ENCODE measurements at places on chromosomes 16 and 17.

DNA sequence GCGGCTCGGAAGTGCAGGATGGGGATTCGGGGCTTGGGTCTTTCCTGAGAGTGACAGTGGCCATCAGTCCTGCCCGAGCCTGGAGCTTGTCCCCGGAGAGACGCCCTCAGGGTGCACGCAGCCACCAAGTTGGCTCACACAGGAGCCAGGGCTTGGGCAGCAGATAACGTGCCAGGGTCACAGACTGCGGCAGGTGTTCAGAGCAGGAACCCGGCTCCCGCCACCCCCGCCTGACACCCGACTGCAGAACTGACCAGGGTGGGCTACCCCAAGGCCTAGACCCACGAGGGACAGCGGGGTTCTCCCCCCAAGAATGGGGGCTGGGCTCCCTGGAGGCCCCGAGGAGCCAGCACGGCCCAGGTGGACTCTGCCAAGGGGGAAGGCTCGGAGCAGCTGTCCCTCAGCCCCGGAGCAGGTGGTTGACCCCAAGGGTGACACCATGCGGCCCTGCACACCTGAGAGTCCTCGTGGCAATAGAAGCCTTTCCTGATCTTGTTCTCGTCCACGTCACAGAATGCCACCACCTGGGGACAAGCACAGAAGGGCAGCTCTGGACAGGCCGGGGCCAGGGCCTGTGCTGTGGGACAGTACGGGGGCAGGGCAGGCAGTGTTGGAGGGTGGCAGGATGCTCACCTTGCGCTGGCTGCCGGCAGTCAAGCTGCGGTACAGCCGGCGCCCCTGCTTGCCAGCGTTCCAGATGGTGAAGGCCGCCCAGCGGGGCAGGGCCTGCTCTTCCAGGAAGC is 117.1 kb upstream of the ZNF750 start:
- DNase-seq = no peak

DNA sequence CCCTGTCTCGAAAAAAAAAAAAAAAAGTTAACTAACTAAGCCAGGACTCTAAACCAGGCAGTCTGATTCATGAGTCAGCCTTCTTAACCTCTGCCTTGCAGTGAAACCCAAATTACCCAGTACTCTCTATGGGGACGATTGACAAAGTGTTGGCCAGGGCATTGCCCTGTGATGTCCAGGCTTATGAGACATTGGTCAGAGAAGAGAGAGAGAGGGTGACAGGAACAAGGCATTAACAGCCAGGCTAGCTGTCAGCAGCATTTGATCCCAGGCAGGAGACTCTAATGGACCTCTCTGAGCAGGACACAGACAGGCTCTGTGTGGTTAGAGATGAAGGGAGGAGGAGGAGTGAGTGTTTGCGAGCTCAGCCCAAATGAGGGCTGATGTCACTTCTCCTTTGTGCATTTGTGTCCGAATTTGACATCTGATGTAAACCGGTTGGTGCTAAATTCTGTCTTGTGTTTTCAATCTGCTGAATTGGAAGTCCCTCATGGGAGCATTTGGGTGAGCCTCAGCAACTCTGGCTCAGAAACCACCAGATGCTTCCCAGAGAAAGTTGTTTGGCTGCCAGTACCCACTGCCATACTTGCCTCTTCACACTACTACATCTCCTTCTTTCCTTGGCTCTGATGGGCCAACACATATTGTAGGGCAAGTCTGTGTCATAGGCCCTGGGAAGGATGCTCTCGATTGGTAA is 4.3 kb upstream of the MYL4 start:
- no peak for DNase-seq

DNA sequence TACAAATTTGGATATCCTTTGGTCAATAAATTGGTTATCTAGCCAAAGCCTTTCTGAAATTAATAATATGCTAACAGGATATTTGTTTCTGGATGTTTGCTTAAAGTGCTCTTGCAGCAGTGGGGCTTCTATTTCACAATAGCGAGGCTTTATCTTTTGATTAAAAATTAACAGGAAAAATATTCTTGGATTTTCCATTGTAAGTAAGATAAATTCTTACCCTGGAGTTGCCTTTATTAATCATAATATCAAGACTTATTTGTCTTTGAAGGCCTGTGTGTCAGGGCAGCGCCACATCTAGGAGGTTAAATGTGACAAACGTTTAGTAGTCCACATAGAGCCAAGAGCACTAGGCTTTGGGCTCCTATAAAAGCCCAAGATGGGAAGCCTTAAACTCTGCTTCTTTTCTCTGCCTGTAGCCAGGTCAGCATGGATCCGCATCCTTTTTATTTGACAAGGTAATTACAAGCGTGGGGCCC is 5.3 kb downstream of the TMEM97 start:
- no peak for DNase-seq

DNA sequence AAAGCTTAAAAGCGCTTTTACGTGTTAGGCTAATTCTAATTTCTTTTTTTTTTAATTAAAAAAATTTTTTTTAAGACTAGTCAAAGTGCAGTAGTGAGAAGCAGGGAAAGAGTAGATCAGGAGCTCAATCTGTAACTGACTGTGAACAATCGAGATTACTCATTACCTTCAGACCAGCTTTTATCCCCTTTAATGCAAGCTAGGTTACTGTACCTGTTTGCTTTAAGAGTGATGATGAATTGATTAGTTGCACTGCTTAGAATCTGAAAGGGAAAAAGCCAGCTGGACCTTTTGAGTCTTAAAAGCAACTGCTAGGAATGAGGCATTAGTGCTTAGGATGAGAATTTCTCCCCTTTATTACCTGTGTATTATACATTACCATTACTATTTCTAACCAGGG is 19.0 kb downstream of the PSMD11 start:
- no peak for DNase-seq

- DNase-seq = no peak
These were observed 676.6 kb downstream of the CDH11 start for GRCh38 chr16:64445245-64445644.

- no peak for DNase-seq
These were observed 8.5 kb downstream of the GAA start for GRCh38 chr17:80109713-80110446.

DNA sequence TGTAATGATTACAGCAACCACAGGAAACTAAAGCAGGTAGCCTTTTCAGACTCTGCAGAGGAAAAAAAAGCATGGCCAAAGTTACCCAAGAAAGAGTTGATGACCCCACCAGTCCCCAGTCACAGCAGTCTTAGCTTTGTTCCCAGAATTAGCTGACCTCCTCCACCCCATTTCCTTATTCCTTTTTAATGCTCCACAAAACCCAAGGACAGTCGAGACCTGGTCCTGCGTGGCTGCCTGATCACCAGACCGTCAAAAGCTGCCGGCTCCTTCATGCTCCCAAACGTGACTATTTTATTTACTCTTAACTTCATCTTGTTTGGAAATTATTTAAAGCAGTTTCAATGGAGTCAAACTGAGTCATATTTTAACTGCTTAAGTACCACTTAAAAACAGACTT is 28.7 kb upstream of the MED9 start:
- DNase-seq = no peak

- DNase-seq = no peak
These were observed 277.7 kb downstream of the GRIN2A start for GRCh38 chr16:9904526-9904925.

DNA sequence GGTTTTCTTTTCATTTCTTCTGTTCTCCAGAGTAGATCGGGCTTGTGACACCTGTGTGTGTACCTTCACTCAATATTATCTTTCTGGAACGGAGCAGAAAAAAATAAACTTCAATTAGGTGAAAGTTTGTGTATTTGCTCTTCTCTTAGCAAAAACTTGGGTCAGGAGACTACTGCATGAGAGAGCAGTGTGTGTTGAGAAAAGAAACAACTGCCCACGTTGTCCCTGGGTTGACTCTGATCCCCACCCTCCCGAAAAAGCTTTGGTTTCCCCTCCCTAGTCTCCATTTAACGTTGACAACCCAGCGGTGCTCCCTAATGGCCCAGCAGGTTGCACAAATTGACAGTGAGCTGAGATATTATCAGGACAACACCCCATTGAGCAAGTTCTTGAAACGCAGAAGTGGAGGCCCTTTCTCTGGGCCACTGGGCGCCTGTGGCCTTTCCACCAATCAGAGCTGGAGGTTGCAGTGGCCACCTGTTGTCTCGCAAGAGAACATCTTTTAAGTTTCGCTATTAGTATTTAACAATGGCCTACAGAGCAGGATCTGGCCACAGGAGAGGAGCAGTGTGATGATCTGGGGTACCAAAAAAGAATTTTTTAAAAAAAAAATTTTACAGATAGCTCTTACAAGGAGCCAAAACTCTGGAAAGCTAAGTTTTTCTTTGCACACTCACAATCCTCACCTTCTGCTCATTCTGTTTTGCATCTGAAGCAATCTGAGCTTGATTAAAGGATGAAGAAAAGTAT is 1.5 kb upstream of the TOX3 start:
- DNase-seq = no peak

- DNase-seq = no peak
These were observed 31.6 kb downstream of the SOX9 start for GRCh38 chr17:72152387-72152929.

DNA sequence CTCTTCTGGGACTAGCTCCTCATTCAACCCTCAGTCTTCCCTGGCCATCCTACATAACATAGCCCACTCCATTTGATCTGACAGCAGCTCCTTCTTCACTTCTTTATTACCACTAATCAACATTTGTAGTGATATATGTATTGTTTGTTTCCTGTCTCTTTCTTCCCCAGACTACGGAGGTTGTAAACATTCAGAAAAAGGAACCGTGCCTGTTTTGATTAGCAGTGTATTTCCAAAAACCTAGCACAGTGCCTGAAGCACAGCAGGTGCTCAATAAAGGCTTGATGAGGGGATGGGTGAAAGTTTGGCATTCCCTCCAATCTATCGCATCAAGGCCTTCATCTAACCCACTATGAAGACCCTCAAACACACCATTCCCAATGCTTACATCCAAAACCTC is 150.8 kb downstream of the XYLT1 start:
- no peak for DNase-seq

- no peak for DNase-seq
These were observed 253.8 kb upstream of the PMFBP1 start for GRCh38 chr16:72425571-72426341.

- DNase-seq = no peak
These were observed 35.9 kb upstream of the GHDC start for GRCh38 chr17:42230225-42230624.

DNA sequence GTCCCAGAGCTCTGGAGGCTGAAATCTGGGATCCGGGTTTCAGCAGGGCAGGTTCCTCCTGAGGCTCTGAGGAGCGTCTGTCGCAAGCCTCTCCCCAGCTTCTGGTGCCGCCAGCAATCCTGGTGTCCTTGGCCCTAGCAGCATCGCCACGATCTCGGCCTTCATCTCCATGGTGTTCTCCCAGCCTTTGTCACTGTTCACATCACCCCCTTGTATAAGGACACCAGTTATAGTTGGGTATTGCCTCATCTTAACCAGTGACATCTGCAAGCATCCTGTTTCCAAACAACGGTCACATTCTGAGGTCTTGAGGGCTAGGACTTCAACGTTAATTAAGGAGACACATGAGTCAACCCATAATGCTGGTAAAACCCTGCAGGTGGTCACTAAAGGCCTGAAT is 2.8 kb upstream of the PPP1R27 start:
- no peak for DNase-seq

- DNase-seq = no peak
These were observed 45.2 kb downstream of the SNX29 start for GRCh38 chr16:12021578-12022253.

DNA sequence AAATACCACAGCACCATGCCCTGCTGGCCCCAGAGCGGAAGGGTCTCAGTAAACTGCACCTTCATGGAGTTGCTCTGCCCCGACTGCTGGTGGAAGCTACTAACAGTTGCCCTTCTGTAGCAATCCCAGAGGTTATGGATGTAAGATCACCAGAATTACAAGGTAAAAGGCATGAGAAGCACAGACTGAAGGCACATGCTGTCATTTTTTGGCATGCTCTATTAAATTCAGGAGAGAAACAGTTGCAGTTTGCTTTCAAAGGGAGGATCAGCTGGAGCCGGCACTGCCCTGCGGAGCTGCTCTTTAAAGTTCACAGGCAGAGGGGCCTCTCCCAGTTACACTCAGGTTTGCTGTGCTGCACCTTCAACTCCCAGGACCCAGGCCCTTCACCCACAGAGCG is 19.2 kb downstream of the NPRL3 start:
- no peak for DNase-seq

GRCh38 chr16:2095918-2096582 is 39.6 kb downstream of the PKD1 start:
- no peak for DNase-seq

DNA sequence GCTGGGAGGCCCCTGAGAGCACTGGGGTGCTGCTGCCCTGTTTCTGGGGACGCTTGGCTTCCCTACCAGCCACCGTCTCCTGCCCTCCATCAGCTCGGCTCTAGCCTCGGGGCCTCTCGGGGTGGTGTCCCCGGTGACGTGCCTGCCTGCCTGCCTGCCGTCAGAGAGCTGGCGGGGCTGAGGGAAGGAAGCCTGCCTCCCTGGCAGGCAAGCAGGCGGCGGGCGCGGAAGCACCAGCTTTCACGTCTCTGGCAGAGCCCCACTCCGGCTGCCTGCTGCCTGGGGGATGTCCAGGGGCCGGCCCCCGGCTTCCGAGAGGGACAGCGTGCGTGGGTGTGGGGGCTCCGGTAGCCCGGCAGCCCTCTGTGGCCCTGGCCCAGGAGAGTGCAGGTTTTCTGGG is 9.3 kb downstream of the CENPX start:
- no peak for DNase-seq

DNA sequence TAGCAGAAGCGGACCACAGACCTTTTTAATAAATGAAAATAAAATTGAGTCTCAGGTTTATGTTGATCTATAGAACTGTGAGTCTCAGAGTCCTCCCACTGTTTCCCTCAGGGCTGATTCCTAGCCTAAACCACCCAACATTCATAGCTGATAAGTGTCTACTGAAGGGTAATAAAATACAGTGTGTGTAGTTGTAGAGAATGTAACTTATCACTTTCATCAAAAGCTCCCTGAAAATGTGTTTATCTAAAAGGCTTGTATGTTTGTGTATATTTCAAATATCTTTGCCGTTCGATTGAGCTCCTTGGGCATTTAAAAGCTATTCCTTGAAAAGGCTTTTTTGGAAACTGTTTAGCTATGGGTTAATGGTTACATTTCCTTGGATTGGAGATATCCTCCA is 740.3 kb upstream of the SOX9 start:
- no peak for DNase-seq

- no peak for DNase-seq
These were observed 886.3 kb upstream of the RBFOX1 start for GRCh38 chr16:6446370-6446769.

GRCh38 chr17:73949903-73950592 is 253.4 kb upstream of the RPL38 start:
- no peak for DNase-seq

- no peak for DNase-seq
These were observed 21.2 kb upstream of the MON1B start for GRCh38 chr16:77169650-77170236.

DNA sequence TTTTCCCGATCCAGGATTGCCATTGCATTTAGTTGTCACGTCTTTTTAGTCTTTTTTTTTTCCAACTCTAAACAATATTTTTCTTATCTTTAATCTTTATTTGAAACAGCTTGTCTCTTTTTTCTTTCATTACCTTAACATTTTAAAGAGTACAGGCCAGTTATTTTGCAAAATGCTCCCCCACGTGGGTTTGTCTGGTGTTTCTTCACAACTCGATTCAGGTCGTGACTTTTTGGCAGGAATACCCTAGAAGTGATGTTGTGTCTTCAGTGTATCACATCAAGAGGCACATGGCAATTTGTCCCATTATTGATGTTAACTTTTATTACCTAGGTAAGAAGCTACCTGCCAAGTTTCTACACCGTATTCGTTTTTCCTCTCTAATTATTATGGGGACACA is 17.9 kb downstream of the CMC2 start:
- no peak for DNase-seq
